ENCODE measurements at places on chromosomes 16 and 17. TPM values are rescaled to one million over a fixed set of nuclear protein-coding genes. Genes with fewer than 3 reads are reported as not detected.

- no peak for DNase-seq
These were observed 3.8 kb downstream of the SMARCD2 start for GRCh38 chr17:63838631-63839171.

- no peak for DNase-seq
These were observed 19.0 kb upstream of the ZNF652 start for GRCh38 chr17:49381033-49381432.

DNA sequence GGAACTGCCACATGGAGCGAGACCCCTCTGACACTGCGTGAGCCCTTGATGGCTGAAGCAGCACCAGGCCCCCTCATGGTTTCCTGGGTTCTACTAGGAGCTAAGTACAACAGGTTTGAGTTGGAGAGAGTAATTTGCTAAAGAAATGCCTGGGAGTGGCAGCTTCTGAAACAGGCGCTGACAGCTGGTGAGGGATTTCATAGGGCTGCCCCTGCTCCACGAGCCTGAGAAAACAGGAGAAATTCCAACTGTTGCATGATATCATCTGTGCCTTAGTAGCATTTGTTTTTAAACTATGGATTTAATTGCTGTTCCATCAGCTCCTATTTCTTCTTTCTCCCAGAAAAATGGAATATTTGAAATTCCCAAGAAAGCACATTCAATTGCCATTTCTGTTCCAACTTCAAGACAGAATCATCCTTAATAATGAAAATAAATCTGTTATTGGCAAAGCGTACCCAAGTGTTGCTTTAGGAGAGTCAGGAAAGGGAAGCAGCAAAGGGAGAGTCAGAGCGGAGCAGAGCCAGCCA is 78.8 kb upstream of the ANKFN1 start:
- no peak for DNase-seq

GRCh38 chr16:4048481-4048880 is 67.8 kb downstream of the ADCY9 start:
- no peak for DNase-seq

DNA sequence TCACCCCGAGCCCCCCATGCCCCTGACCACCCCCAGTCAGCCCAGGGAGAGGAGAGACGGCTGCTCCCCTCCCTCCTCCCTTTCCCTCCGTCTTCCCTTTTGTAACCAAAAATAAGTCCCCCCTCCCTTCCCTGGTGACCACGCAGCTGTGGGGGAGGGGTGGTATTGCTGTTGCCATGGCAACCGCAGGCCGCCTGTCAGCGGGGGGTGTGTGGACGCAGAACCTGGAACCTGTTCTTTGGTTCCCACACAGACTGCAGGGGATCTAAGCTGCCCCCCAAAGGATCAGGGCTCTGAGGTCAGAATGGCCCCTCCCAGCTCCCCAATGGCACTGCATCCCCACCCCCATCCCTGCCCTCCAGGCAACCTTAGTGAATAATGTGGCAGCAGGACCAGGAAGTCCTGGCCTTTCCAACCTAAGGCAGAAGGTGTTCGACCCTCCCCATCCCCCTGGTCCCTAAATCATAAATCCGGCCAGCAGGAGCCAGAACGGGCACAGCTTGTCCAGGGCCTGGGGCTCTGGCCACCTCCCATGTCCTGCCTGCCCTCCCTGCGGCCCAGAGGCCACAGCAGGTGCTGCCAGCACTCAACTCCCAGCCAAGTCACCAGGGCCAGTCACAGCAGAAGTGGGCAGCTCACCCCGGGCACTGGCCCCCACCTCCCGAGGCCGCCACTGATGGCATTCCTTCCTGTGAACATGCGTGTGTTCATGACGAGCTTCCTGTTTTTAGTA is 12.0 kb downstream of the CA4 start:
- DNase-seq: no peak

DNA sequence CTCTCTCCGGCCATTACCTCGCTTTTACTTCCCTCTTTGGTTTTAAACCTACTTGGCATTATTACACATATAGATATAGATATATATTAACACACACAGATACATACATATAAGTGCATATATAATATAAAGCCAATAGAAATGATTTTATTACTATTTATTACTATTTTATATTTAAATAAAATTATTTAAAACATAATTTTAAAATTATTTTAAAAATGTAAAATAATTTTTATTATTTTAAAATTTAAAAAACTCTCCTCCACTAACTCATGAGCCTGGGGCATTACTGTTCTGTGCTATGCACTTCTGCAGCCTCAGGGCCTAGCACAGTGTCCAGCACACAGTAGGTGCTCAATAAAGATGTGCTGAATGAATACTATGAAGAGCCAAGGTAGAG is 200.9 kb downstream of the SLC39A11 start:
- no peak for DNase-seq

GRCh38 chr16:89094252-89094879 is 714 bp downstream of the ACSF3 start:
- peak; percentile 38 for DNase-seq

DNA sequence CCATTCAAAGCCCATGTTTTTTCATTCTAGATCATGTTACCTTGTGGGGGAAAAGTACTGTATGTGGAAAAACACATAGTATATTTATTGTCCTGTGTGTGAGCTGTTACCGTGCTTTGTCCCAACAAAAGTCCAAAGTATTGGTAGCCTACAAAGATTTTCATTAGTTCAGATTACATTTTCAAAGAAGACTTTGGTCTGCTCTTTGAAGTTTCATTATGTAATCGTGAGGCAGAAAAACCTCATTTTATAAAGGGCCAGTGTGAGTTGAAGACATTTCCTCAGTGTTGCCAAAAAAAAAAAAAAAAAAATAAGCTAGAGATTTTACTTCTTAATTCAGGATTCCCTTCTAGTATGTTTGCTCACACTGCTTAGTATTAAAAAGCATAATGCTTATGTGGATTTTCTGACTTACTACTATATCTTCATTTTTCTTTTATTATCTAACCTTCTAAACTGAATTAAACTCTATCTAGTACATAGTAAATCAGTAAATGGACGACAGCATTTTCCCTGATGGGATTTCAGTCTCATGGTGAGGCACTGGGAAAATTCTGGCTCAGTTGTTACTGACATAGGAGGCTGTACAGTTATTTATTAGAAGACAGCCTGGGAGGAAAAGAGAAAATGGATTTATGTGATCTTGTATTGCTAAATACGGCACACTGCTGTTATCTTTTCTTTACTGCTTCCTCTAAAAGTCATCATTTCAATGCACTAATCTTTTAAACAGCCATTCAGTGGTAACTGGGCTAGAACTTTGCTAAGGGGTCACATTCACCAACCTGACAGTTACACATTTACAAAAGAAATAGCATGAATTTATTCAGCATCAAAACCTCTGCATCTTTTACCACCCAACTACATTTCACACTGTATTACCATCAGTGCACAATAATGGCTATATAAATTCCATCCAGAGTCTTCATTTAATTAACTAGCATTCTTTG is 100.6 kb downstream of the STXBP4 start:
- DNase-seq: no peak

DNA sequence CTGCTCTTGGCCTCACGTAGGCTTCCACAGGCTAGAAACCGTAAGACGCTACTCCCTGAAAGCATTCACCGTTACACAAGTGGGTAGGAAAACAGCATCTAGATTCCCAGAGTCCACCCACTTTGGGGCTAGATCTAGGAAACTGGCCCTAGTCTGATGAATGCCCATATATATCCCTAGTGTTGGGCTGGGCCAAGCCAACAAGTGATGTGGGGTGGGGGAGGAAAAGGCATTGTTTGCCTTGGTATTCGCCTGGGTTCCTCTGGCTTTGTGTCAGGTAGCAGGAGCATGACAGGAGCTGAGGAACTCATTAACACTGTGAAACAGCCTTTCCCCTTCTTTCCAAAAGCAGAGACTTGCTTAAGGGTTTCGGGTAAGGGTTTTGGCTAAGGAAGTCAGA is 112.4 kb downstream of the SMG6 start:
- DNase-seq: no peak

GRCh38 chr17:73589363-73589980 is 54.8 kb downstream of the SDK2 start:
- DNase-seq: no peak

DNA sequence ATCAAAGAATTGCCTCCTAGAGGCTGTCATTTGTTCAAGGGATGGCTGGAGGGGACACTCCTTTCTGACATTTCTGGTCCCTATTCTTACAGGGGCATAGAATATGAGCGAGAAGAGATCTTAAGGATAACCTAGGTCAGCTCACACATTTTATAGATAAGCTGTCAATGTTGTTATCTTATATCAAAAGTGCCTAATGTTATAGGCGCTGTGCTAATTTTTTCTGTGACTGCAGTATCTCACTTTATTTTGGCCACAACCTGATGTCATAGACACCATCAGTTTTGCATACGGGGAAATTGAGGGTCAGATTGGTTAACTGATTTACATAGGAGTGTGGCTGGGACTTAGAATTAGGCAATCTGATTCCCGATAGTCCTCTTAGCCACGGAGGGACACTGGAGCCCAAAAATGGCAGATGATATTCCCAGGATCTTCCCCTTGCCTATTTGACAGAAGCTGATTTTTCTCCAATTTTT is 1.2 kb downstream of the CPD start:
- no peak for DNase-seq

GRCh38 chr16:10862438-10862837 is 14.6 kb upstream of the CIITA start:
- DNase-seq: no peak

DNA sequence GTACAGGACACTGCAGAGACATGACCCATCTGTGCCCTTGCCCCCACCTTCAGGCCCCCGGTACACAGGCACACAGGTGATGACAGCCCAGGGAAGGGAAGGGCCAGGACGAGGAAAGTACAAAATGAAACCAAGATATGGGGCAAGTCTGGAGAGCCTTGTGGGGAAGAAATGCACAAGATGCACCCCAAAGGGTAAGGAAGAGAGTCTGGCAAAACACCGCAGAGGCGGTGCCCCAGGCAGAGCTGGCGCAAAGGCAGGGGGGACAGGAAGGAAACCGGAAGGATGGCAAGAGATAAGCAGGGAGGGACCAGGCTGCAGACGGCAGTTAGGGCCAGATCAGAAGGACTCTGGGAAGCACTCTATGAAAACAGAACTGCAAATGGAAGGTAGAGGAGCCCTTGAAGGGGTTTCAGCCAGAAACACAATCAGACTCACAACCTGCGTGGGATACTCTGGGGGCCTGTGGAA is 81.4 kb downstream of the SLC39A11 start:
- DNase-seq: peak; percentile 5

GRCh38 chr17:34781571-34782108 is 179.6 kb downstream of the CCT6B start:
- DNase-seq: no peak

DNA sequence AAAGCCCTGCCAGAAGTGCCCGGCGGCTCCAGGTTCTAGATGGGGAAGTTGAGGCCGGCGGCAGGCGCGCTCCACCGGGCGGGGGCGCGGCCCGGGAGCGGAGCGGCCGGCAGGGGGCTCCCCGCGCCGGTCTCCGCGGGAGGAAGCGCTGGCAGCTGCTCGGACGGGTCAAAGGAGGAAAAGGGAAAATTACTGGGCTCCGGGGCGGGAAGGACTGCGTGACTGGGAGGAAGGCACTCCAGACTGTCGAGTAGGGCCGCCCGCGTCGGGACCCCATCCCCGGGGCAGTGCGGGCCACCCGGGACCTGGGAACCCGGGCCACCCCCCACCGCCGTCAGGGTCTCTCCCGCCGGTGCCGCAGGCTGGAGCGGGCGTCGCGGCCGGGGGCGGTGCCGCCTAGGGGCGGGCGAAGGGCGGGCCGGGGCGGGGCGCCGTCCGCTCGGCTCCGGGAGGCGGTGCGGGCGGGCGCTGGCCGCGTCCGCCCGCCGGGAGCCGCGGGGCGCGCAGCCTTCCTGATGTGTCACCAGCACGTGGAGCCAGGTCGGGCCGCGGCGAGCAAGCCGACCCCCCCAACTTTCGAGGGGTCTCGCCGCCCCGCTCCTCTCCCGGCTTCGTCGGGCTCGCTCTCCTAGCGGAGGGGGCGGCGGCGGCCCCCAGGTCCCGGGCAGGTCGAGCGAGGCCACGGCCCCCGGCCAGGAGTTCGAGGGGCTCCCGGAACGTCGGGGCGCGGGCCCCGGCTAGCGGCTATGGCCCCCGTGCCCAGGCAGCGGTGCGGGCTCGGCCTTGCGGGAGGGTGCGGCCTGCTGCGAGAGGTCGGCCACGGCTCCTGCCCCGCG is 167.5 kb downstream of the RAB11FIP4 start:
- peak; percentile 61 for DNase-seq

- peak; percentile 5 for DNase-seq
These were observed 68.0 kb downstream of the AMFR start for GRCh38 chr16:56357241-56357764.

GRCh38 chr17:76797241-76797840 is 59.4 kb downstream of the MFSD11 start:
- no peak for DNase-seq

DNA sequence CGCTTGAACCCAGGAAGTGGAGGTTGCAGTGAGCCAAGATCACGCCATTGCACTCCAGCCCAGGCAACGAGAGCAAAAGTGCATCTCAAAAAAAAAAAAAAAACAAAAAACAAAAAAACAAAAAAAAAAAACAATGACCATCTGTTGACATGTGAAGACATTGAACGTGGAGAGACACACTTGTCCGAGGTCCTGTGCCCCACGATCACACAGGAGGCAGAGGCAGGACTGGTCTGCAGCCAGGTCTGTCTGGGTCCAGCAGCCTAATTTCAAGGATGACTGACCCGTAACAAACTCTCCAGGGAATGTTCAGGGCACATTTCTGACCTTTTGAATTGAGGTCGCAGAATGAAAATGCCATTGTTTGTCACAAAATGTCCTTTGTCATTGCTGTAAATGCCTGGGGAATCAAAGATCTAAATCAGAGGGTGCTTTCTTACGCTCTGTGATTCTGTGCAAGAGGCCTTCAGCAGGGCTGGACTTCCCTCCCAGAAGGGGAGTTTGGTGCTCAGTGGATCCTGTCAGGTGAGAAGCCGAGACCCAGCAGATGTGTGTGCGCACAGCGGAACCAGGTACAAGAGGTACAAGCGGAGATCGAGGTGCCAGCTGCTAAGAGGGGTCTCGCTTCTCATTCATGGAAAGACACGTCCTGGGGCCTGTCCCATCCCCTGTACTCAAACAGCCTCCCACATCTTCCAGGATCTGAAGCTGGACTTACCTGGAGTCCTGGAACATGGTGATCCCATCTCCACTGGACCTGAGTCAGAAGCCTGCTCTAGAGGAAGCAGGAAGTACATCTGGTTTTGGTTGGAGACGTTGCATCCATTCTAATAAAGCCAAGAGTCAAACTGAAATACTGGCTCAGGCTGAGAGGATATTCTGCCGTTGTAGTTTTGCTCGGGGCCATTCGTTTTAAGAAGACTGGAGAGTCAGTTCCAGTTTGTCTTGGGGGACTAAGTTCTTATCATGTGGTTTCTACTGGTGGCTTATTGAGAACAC is 95.8 kb downstream of the IRF8 start:
- DNase-seq: no peak

Gene ACAP1
- 320 TPM for total RNA-seq

Gene DNAH9
- not detected for total RNA-seq

Gene PSMB3
- total RNA-seq: 369 TPM

Gene ZACN
- 6.4 TPM for total RNA-seq

Gene C16orf86
- total RNA-seq: 3.6 TPM

Gene ACD
- total RNA-seq: 54.9 TPM

Gene SEPTIN12
- total RNA-seq: not detected

Gene GGT6
- total RNA-seq: not detected

Gene CACNA1G
- 0.24 TPM for total RNA-seq
